SIG-M5 (cell line): ENCODE measurements at places on chromosomes 3 and 15.

GRCh38 chr3:134816623-134817022, 21.6 kb downstream of the EPHB1 start:
- no peak for DNase-seq

GRCh38 chr3:12187448-12188327, 29.0 kb upstream of the TIMP4 start:
- DNase-seq = peak; percentile 87

DNA sequence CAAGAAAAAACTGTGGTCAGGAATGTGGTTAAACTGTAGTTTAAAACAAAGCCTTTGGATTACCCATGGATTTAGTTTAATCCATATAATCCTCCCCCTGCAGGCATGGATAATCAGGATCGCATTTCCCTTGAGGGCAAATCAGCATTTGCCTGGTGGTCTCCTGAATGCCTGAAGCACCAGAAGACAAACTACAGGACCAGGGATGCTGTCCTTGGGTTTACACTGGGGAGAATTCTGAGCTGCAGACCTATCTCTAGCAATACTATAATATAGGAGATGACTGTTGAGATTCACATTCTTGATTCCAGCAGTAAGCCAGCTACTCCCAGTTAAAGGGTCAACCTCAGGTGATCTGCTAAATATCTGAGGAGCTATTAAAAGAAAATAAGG, 10.6 kb downstream of the PIK3CB start:
- no peak for DNase-seq

- DNase-seq = no peak
Measured at GRCh38 chr3:161149529-161149928, 44.4 kb upstream of the B3GALNT1 start.

- DNase-seq = no peak
Measured at GRCh38 chr3:56720849-56721248, 37.8 kb upstream of the TASOR start.

- DNase-seq = peak; percentile 31
Measured at GRCh38 chr3:16849229-16849628, 35.5 kb upstream of the PLCL2 start.

DNA sequence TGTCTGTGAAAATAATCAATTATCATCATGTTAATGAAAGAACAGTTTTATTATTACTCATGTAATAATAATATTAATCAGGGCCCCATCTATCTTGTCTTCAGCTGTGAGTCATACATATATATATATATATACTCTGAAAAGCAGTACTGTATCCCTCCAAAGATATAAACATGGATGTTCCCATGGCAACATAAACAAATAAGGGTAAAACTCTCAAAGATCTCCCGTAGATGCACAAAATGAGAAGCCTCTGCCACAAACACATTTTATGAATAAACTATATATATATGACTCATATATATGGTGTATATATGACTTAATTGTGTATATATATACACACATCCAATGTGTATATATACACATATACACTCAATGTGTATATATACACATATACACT, 163.8 kb upstream of the ARHGEF26 start:
- DNase-seq = no peak

GRCh38 chr3:160885791-160886286, 129.8 kb downstream of the PPM1L start:
- no peak for DNase-seq

DNA sequence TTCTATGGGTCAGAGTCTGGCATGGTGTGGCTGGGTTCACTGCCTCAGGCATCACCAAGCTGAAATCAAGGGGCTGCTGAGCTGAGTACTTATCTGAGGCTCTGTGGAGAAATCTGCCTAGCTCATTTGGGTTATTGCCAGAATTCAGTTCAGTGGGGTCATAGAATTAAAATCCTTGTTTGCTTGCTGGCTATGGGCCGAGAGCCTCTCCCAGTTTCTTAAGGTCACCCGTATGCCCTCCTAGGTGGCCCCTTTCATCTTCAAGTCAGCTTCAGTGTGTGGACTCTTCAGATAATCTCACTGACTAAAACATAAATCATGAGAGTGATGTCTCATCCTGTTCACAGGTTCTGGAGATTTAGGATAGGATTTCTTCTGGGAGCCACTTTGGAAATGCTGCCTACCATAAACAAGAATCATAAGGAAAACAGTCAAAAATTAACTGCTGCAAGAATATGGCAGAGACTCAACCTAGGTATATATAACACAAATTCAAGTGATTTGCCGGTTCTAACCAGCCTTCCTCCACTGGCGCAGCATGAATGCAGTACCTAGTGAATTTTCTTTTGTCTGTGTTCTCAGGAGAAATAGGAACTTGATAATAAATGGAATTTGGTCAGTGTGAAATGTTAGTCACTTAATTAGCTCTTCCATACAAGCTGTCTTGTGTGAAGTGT, 5.3 kb downstream of the CP start:
- DNase-seq = no peak

GRCh38 chr3:71252466-71252865, 331.1 kb downstream of the FOXP1 start:
- no peak for DNase-seq

- no peak for DNase-seq
Measured at GRCh38 chr15:40445421-40445922, 4.7 kb downstream of the BAHD1 start.

GRCh38 chr3:57226176-57226575, 1.4 kb upstream of the APPL1 start:
- no peak for DNase-seq

GRCh38 chr3:106309274-106309673, 440.5 kb upstream of the CBLB start:
- DNase-seq = no peak

- DNase-seq = no peak
Measured at GRCh38 chr3:177764377-177764912, 567.2 kb upstream of the TBL1XR1 start.

- DNase-seq = no peak
Measured at GRCh38 chr3:124763206-124763605, 33.0 kb downstream of the UMPS start.

DNA sequence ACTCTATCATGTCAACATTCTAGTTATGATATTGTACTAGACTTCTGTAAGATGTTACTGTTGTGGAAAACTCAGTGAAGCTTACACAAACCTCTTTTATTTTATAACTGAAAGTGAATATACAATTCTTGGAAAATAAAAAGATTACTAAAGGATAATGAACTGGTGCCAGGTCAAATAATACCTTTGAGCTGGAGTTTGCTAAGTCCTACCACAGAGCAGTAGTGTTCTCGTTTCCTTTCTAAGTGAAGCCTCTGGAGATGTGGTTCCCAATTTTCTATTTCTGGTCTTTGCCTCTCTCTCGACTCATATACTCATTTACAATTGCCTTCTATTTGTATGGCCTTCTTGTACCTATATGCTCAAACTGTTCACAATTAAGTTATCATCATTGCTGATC, 942.9 kb downstream of the SQOR start:
- DNase-seq = no peak

- no peak for DNase-seq
Measured at GRCh38 chr3:32956750-32957570, 5.5 kb downstream of the CCR4 start.

GRCh38 chr15:72231833-72232478, 966 bp upstream of the PKM start:
- DNase-seq = no peak

DNA sequence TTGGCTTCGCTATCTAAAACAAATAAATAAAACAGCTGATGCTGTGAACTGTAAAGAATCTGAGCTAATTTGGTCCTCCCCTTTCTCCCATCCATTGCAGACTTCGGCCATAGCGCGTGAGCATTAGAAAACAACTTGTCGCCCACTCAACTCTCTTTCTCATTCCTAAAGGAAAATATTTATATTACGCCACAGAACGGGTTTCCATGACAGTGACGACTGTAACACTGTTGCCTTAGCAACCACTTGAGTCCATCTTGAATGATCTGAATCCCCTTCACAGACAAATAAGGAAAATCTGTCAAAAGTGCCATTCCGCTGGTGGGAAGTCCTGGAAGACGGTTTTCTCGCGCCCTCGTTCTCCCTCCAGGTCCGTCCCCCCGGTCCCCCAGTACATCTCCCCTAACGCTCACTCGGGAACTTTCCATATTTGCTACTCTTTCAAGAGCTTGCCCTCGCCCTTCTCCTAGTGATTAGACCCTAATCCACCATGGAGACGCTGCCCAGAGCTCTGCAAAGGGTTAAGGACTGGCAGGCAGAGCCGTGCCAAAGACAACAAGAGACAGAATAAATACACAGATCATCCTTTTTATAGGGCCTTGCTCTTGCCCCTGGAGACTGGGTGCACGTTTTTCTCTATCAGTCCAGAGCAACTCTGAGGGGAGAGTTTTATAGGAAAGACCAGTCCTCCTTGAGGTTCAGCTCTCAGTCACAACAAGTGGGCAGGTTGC, 50.5 kb downstream of the CRYGS start:
- no peak for DNase-seq

GRCh38 chr3:144273601-144274000, 302.0 kb downstream of the DIPK2A start:
- DNase-seq = no peak

- no peak for DNase-seq
Measured at GRCh38 chr3:33803894-33804526, 5.6 kb downstream of the PDCD6IP start.

DNA sequence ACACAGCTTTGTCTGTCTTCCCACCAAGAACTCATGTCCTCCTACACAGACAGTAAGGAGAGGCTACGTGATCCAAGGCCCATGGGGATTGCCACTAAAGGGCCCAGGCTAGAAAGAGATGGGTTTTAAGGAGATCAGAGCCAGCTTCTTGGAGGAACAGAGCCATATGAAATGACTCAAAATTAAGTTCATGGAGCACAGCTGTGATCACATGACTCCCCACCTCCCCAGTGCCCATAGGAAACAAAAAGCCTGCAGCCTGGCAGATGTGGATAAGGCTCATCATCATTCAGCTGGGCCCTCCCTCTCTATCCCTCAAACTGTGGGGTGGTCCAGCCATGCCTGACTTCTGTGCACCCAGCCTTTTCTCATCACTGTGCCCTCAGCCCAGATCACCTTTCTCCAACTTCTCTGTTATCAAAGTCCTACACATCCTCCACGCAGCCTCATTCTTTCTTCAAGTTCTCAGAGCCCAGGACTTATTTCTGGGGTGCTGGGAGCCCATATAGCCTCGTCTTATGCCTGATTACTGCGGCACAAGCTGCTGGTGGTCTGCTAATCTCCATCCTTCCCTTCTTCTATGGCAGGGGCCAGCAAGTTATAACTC, 137.6 kb downstream of the SMAD6 start:
- no peak for DNase-seq

- no peak for DNase-seq
Measured at GRCh38 chr3:10968401-10968800, 24.1 kb upstream of the SLC6A1 start.

DNA sequence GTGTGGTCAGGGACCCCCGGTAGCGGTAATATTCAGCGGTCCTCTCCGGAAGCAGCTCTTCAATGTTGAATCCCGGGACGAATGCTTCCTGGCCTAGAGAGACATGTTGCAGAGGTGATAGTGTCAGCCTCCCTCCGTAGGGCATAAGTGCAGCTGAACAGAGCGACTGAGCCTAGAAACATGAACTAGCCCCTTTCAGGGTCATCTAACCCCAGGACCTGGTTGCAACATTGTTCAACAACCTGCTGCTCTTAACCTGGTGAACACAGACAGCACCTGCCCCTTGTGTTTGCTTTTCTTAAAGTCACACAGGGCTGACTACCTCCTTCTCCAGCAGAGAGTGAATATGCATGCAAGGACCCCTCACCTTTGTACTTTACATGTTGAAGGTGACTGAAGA, 41.3 kb downstream of the CA12 start:
- no peak for DNase-seq

DNA sequence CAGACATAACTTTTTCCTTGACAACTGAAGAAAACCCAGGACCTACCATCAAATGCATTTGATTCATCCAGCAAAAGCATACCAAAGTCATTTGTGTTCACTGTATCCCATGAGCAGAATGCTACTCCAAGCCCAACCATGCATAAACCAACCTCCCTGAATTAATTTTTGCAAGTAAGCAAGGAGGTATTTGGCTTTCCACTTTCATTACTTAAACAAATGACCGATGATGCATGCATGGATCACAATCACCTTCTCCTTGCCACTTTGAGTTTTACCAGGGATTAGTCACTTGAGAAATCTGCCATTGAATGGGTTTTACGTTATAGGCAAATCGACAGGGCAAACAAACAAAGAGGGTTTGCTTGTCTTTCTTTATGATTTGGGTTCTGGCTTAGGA, 214.8 kb downstream of the FMN1 start:
- DNase-seq = no peak
